ENCODE measurements at places on chromosomes 2 and 18.
A peak's percentile ranks its signal among the peaks of the same experiment; 100 is the strongest.

DNA sequence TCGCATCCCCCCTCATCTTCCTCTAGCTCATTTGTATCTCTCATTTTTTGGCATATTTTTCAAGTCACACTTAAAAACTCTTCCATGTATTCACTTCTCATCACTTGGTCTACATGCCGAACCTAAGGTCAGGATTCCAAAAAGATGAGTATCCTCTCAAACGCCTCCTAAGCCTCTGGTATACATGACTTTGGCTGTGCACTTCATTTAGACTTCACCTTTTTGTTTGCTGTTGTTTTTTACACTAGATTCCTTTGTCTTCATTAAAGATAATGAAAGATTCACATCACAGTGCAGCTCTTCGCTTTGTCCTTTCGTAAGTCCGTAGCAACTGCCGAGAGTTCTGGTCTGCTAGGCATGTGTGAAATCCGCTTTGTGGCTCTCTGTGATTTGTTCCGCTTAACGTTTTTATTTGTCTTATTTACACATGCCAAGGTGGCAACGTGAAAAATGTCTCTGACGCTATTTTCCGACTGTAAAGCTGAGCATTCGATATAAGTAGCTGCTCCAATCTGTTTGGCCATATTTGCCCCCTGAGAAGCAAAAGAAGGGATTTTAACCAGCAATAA lies 17.7 kb downstream of the RND3 start:
- DNase-seq, result no peak

DNA sequence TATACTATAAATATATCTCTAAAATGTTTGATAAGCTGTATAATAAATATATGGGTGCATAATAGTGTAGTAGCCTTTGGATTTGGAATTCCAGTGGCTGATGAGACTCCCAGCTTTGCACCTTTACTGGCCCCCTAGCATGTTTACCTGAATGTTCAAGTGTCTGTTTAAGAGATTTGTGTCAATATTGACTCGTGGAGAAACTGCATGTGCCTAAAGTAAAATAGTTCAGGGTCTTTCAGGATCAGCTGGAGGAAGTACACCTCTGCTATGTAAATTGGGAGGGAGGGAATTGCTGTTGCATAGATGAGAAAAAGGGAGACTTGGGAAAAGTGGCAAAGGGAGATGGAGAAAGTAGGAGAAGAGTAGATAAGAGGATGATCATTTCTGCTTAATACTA lies 23.9 kb downstream of the ME2 start:
- DNase-seq, result no peak

DNA sequence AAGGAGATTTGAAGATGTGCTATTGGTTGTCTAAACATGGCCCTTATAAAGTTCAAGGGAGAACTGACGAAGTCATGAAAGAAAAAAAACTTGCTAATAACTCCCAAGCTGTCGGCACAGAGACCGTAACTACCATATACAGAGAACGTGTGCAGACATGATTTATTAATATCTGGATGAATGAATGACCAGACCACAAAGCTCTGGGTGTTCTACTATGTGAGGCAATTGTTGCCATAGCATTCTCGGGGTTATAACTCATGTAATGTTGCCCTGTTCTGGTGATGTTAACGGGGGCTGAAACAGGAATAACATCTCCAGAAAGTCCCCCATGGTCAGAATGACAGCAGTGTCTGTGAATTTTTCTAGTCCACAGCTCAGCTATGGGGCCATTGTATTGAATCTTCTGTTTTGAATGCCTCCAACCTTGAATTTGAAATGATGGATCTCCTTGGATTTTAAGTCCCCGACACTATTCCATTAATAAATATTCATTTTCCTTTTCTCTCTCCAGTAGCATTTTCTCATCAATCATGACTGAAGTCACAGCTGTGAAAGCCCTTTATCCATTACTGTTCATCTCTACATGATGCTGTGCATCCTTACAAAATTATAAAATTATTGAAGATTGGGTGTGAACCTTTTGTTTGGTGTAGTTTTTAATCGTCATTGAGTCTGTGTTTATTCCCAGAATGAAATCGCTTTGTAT lies 483.4 kb upstream of the KLHL29 start:
- DNase-seq, result no peak

- no peak for DNase-seq
These were observed 961 bp downstream of the RBM43 start for GRCh38 chr2:151260573-151261230.

GRCh38 chr2:8693157-8693821 lies 11.4 kb downstream of the ID2 start:
- no peak for DNase-seq

- DNase-seq, result no peak
These were observed 74.7 kb downstream of the TNFRSF11A start for GRCh38 chr18:62399781-62400308.

DNA sequence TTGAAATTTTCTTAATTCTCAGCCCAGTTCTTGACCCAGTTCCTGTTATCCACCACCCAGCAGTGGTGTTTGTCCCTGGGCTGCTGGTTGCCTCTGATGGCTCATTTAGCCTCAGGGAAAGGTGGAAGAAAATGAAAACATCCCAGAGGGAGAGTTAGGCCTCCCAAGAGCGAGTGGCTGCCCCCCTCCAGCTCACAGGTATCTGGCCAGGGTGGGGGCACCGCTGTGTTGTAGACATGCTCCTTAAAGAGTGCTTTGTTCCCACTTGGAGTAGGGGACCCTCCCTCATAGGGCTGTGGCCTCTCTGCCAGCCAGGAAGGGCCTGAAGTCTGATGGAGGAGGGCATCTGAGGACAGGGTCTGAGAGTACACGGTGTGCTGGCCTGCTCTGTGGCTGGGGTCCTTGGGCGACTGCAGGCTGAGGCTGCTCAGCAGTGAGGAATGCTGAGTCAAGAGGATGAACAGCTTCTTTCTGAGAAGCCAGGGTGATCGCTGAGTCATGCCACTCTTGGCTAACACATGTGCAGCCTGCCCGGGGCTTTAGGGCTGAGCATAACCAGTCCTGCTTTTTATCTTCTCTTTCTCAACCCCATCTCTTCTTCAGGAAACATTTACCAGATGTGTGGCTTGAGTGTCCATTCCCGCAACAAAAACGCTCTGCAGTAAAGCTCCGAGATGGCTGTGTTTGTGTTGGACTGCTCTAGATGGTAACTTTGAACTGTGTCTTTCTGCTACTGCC lies 72.3 kb downstream of the IL1R2 start:
- no peak for DNase-seq

GRCh38 chr18:50422286-50422898 lies 47.5 kb downstream of the SKA1 start:
- no peak for DNase-seq

DNA sequence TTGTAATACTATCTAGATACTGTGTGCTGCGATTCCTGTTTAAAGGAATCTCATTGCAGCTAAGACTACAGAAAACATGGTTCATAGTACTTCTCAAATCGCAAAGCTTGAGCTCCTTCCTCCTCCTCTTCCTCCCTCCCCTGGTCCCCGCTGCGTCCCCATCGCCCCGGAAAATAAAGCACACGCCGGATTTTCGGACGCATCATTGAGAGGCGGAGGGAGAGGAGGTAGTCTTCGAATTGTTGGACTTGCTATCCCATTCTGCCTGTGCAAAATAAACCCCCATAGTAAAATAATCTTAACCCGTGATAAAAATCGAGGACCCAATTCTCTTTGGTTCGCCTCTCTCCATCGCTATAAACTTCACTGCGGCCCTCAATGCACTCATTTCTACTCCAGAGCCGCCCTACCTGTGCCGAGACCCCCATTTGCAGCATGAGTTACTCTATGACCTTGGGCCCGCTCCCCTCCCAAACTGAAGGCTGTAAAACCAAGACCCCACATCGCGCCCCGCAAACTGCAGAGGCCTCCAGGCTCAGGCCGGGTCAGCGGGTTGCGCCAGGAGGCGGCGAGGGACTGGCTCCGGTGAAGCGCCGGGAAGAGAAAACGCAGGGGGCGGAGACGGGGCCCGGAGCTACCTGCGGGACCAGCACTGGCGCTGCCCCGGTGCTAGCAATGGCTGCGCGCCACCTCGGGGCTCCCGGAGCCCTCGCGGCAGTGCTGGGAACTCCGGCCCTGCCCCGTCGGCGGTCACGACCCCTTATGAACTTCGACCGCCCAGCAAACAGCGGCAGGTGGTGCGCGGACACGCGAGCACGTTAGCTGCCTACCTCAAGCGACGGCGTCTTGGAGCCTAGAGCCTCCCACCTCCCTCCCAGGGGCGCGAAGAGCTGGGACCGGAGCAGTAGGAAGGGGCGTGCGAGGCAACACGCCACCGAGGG lies 649 bp downstream of the ESCO1 start:
- no peak for DNase-seq

DNA sequence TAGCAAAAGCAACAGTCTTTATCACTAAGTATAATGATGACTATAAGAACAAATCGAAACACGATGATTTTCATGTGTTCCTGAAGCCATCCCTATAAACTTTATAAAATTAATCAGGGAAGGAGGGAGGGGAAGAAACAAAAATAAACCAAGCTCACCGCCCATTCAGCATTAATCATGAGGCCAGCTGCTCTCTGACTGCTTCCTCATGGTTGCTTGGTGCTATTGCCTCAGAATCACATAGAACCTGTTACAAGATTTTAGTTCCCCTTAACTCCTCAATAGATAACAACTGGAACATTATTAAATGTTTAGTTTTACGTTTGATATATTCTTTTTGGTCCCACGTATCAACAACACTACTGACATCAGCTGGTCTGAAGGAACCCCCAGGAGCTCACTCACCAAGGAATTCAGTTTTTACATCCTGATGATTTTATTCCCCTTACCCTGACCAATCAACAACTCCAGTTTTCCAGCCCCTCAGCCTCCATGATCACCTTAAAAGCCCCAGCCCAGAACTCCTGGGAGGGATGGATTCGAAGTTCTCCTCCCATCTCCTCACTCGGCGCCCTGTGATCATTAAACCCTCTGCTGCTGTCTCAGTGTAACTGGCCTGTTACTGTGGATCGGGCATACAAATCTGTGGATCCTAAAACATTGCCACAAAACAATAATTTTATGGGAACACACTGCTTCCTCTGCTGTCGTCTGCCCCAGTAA lies 10.6 kb upstream of the HNRNPLL start:
- DNase-seq, result no peak

DNA sequence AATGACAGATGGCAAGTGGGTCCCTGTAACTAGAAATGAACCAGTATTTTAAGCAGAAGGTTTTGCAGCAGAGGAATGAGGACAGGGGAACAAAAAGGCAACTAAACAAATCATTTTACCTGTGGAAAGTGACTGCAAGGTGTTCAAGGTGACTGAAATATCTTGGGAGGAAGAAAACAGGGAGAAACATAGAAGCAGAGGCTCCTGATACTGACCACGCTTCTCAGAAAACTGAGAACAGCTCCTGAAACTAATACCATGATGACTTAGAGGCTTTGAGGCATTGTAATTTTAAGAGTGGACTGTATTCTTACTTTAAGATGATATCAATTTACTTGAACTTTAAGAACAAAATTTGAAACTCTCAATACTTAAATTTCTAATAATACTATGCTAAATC lies at the start of gene DYTN:
Gene DYTN (minus strand): TSS at position 101 of the 400 bp plus-strand sequence. CDS start 117 bp downstream, outside the sequence.
- DNase-seq, result no peak

- no peak for DNase-seq
These were observed 1438.7 kb upstream of the ZEB2 start for GRCh38 chr2:145958611-145959010.

- no peak for DNase-seq
These were observed 319.0 kb upstream of the SOX11 start for GRCh38 chr2:5373200-5373599.

- DNase-seq, result peak; percentile 4
These were observed 2.0 kb downstream of the PHLPP1 start for GRCh38 chr18:62717169-62717924.

GRCh38 chr18:26134107-26134506 lies 438 bp downstream of the PSMA8 start:
- no peak for DNase-seq

- no peak for DNase-seq
These were observed 849 bp upstream of the VRK2 start for GRCh38 chr2:58045580-58046334.

GRCh38 chr2:19860022-19860421 lies 41.8 kb downstream of the TTC32 start:
- no peak for DNase-seq

GRCh38 chr2:17272652-17273525 lies 245.4 kb downstream of the RAD51AP2 start:
- no peak for DNase-seq

GRCh38 chr18:3875376-3875775 lies 425.4 kb downstream of the TGIF1 start:
- DNase-seq, result no peak

- DNase-seq, result no peak
These were observed 851.4 kb upstream of the SOX11 start for GRCh38 chr2:4840791-4841190.

DNA sequence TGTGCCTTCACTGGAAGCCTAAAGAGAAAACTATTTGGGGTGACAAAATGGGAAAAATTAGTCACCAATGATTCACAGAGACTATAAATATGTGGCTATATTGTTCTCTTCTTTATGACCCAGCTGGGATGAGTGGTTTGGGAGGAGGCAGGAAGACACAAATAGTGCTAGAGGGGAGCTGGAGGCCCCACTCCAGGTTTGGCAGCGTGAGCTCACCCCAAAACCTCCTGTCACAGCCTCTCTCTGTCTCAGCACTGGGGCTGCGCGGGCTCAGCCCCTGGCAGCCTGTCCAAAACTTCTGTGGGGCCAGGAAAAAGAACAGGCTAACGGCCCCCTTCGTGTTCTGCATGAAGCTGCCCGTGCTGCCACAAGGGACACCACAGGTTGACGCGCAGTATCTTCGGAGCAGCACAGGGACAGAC lies 73.2 kb upstream of the LCLAT1 start:
- DNase-seq, result no peak

DNA sequence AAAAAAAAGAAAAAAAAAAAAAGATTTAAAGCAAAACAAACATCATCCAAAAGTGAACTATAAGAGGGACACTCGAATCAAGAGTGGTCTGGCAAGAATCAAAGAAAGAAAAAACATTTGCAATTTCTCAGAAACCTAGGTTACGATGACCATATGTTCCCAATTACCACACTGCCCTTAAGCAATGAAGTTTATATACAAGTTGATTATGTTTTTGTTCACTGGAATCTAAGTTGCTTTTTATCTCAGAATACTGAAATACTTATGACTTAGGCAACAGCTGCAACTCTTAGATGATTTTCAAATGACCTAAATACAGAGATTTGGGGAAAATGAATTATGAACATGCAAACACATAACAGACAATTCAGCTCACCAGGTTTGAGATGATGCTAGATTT lies 597.1 kb upstream of the CHAC2 start:
- DNase-seq, result no peak

DNA sequence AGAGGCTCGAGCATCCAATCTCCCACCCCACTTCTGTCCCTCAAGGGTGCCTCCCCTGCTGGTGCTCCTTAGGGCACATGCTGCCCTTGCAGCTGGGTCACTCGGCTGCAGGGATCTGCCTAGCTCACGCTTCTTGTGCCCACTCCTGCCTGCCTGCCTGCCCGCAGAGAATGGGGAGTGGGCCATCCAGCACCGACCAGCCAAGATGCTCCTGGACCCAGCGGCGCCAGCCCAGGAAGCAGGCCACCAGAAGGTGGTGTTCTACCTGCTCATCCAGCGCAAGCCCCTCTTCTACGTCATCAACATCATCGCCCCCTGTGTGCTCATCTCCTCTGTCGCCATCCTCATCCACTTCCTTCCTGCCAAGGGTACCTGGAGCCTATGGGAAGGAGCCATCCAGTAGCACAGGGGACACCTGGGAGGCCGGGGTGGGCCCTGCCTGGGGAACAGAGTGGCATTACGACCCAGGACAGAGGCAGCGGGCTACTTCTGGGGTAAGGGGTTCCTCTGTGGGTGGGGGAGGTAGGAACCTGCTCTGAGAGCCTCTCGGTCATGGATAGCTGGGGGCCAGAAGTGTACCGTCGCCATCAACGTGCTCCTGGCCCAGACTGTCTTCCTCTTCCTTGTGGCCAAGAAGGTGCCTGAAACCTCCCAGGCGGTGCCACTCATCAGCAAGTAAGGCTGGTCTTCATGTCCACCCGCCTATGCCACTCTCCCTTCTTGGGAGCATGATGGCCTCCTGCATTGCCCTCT lies 3.4 kb downstream of the CHRNG start:
- no peak for DNase-seq
